ENCODE measurements at places on chromosomes 5 and 9.
A peak's percentile ranks its signal among the peaks of the same experiment; 100 is the strongest.

GRCh38 chr5:2779459-2779858 lies 28.0 kb upstream of the IRX2 start:
- no peak for DNase-seq

GRCh38 chr5:372996-373709 lies 51.6 kb downstream of the AHRR start:
- peak; percentile 61 for DNase-seq

GRCh38 chr5:124724357-124725039 lies 21.9 kb downstream of the ZNF608 start:
- no peak for DNase-seq

- no peak for DNase-seq
Observed at GRCh38 chr5:7657153-7657552, 193.8 kb downstream of the CFAP90 start.

DNA sequence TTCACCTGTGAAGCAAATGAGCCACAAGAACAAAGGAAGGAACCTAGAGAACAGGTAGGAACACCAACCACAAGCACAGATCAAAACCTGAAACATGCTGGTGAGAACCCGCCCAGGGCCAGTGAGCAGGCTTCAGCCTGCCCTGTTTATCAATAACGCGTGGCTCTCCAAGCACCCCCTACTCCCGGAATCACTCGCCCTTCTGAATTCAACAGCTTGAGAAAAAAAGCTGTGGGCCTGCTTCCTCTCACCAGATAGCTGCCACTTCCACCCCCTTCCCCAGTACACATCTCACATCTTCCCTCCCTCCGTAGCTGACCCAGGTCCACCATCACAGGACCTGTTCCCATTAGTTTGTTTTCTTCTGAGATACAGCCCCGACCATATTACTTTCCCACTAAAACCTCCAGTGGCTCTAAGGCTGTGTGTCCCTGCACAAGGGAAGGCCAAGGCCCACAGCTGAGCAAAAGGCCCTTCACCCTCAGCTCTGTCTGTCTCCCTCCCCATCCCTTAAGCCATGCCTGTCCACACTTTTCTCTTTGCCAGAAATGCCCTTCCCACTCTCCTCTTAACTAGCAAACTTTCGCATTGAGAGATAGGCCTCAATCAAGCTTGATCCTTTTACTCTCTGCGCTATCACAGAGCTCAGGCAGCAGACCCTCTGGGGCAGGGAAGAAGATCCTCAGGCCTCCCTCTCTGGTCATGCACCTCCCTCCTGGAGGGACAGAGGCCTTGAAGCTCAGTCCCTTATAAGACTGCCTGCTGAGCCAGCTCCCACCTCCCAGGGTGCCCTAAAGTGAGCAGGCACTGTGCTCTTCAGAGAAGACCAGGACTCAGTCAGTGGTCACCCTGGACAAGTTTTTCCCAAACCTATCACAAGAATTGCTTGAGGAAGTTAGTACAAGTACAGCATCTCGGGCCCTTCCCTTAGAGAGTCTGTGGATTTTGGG lies 30.1 kb downstream of the B4GALT1 start:
- DNase-seq: no peak

- no peak for DNase-seq
Observed at GRCh38 chr9:12640866-12641636, 52.1 kb upstream of the TYRP1 start.

DNA sequence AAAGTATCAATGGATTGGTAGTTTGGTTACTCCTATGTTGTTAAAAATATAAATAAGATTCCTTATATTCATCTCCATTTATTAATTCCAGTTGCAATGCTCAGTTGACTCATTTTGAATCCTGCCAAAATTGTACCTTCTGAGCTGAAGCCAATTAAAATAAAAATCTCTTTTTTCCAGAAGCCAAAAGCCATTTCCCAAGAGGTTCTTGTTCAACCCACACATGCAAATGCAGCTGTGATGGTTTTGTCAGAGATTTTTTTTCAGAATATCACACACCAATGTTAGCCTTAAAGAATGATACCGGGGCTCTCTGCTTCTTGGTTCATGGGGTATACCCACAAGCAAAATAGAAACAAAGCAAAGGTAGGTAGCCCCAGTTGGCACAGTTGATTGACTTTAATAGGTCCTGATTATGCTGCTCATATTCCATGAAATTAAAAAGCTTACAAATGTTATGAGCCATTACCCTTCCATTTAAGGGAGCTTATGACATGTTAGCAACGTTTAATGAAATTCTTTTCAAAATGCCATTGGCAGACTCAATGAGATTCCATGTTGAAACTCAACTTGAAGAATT lies 208.0 kb downstream of the SGCD start:
- no peak for DNase-seq

- DNase-seq: no peak
Observed at GRCh38 chr5:76583163-76584047, 39.8 kb downstream of the F2RL2 start.
